ENCODE measurements at places on chromosomes 16 and 17.

- no peak for DNase-seq
Measured at GRCh38 chr17:76998839-76999238, 130.6 kb downstream of the MGAT5B start.

DNA sequence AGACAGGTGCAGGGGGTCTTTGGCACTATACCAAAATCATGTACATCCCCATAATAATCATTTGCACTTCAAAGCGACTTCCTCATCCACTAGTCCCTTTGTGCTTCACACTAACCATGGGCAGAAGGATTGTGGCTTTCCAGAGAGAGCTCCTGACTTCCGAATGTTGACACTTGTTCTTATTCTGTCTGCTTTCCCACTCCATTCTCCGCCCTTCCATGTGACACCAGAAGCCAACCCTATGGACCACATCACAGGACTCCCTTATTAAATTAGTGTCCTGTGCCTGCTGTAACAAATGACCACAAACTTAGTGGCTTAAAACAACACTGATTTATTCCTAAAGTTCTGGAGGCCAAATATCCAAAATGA lies 91.6 kb downstream of the CMC2 start:
- DNase-seq = no peak

DNA sequence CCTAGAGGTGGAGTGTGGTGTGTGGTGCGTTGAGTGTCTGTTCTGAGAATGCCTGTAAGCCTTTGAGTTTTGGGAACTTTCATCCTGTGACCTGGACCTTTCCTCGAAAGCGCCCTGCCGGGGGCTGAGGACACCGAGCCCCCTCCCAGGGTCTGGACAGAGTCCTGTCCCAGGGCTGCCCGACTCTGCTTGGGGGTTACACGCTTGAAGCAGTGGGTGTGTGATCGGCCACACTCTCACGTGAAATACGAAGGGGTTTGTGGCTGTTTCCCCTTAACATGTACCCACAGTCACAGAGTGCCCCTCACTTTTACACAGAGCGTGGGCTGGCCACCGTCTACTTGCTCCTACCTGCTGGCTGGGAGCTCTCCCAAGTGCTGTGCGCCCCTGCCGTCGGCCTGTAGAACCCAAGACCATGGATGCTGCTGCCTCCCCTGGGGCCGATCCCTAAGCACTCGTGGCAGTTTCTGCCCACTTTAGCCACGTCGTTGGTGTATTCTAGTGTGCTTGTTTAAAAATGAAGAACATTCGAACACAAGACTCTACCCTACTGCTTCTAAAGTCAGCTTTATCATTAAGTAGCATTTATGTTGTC lies 6.8 kb downstream of the ZNF750 start:
- no peak for DNase-seq

DNA sequence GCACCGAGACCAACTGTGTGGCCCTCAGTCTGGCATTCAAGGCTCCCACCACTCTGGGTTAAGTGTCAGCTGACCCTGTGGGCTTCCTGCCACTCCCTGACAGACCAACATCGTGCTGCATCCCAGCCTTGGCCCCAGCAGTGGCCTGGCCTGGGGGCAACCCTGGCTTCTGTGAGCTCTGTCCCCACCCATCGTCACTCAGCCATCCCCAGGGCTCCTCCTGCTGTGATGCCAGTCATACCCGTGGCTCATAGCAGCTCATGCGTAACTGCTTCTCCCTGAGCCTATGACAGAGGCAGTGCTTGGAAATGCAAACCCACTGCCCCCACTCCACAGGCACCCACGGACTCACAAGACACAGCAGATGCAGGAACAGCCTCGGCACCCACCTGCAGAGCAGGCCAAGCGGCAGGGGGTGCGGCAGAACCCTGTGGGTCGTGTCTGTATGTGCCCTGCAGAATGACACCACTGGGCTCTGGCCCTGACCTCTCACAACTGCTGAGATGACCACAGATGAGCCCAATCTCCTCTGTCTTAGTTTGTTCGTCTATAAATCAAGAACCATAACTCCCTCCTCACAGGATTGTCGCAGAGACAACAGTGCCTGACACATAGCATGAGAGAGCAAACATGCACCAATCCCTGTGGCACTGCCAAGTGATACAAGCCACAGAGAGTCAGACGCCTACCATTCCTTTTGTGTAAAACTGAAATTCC lies 26.6 kb downstream of the PIEZO1 start:
- DNase-seq = no peak

DNA sequence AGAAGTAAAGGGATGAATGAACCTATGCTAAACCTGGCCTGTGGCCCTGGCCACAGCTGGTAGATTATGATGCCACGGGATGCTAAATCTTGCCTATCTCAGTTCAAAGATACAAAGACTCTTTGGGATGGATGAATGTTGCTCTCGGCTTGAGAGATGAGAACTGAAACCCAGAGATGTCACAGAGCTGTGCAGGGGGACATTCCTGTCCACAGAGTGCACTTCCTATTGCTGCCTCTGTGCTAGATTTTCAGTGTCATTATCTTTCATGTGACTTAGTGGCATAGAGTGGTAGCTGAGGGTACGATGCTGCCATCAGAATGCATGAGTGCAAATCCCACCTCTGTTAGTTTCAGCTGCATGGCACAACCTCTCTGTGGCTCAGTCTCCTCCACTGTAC lies 2.3 kb upstream of the MT1M start:
- no peak for DNase-seq

- no peak for DNase-seq
Measured at GRCh38 chr17:81582341-81582740, 30.2 kb upstream of the FAAP100 start.

Data from activated CD8-positive, alpha-beta memory T cell treated with anti-CD3 and anti-CD28 coated beads for 1 hour (primary cell).